Hematopoietic multipotent progenitor cell treated with erythropoietin and hydrocortisone succinate and interleukin-3 and kit ligand, for 8 days (in vitro differentiated cells): ENCODE measurements at places on chromosomes 11 and 22.

- DNase-seq, result no peak
These were observed 2.8 kb downstream of the NAALADL1 start for GRCh38 chr11:65055538-65055937.

DNA sequence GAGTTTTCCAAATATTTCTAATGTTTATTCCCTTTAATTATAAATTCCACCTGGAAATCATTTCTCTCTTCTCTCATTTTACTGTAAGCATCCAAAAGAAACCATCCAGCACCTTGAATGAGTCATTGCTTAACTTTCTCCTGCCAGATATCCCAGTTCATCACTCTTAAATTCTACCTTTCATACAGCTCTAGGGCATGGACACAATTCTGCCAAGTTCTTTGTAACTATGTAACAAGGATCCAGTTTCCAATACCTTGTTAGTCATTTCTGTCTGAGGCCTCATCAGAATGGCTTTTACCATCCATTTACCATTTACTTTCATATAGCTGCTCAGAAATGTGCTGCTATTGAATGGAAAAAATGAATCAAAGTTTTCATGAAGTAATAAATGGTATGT lies 455.4 kb upstream of the TENM4 start:
- DNase-seq, result no peak

- no peak for DNase-seq
These were observed 261.3 kb upstream of the LRRC4C start for GRCh38 chr11:41720761-41721160.

- no peak for DNase-seq
These were observed 1.8 kb downstream of the DEPDC7 start for GRCh38 chr11:33017478-33017877.

DNA sequence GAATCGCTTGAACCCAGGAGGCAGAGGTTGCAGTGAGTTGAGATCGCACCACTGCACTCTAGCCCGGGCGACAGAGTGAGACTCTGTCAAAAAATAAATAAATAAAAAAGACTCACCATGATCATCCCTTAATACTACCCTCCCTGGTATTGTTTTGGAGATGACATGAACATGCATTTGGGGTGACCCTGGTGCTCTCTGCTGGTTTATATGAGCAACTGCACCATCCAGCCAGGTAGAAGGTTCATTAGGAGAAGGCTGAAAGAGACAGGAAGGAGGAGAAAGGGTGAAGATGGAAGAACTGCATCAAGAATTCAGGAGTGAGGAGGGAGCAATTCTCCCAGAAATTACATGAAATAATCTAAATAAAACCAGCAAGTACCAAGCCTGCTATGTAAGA lies 37.8 kb downstream of the SLC5A1 start:
- peak; percentile 55 for DNase-seq

GRCh38 chr11:59756845-59757244 lies 1.7 kb downstream of the STX3 start:
- DNase-seq, result peak; percentile 13

- no peak for DNase-seq
These were observed 13.2 kb downstream of the CRTAM start for GRCh38 chr11:122851366-122851966.

- no peak for DNase-seq
These were observed 50.4 kb upstream of the KCNQ1OT1 start for GRCh38 chr11:2750101-2750681.

GRCh38 chr11:57345555-57346211 lies 7.5 kb downstream of the P2RX3 start:
- DNase-seq, result peak; percentile 84

DNA sequence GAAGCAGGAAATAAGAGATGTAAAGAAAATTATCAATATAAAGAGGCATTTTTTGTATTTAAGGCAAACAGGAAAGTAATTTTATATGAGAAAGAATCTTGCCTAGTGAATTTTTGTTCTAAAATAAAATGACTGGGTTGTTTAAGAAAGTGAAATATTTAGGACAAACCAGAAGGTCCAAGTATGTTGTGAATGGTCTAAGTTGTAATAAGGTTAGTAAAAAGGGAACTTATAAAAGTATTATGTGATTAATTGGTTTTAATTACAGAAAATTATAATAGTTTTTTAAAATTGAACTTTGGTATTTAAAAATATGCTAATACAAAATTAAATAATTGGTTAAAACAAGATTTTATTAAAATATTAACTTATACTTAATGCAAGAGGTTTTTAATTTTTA lies 26.6 kb upstream of the EI24 start:
- DNase-seq, result no peak

- no peak for DNase-seq
These were observed 14.5 kb upstream of the CLMP start for GRCh38 chr11:123209591-123209990.
